Stimulated activated CD4-positive, alpha-beta T cell treated with anti-CD3 and anti-CD28 coated beads, Interleukin-2, amount 100 ng/mL, for 4 hours (primary cell): ENCODE measurements at places on chromosomes 11 and 22.

DNA sequence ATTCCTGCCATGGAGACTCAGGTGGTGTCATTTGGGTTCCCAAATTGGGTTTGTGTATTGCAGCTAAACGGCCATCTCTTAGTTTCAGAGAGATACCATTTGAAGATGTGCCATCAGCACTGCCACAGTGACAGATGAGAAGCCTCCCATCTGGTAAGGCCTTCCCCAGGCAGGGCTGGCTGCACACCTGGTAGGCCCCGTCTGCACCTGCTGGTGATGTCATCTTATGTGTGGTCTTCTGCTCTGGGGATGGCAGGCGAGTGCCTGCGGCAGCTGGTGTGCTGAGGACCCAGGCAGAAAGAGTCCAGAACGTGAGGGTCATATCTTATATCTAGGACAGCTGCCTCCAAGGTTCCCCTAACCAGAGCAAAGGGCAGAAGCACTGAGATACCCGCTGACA, 100.6 kb downstream of the CSNK2A3 start:
- DNase-seq, result no peak

DNA sequence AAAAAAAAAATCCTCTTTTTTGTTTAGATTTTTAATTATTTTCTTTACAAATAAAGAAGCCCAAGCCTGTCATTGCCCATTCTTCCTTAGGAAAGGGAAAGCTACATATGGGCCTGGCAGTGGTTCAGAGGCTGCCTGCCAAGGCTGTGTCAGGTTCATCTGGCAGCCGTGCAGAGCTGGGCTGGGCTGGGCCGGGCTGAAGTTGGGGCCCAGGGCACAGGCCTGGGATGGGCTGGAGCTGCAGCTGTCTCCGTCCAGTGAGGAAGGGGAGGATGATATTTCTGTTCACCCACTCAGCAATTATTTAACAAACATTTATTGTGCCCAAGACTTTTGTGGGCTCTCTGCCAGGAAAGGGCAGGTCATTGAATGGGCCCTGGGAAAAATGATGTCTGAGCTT, 4.6 kb downstream of the PRR5L start:
- no peak for DNase-seq

GRCh38 chr22:36222887-36223450, 16.4 kb downstream of the APOL2 start:
- no peak for DNase-seq

- no peak for DNase-seq
These were observed 8.9 kb downstream of the TAF1D start for GRCh38 chr11:93732237-93732892.

DNA sequence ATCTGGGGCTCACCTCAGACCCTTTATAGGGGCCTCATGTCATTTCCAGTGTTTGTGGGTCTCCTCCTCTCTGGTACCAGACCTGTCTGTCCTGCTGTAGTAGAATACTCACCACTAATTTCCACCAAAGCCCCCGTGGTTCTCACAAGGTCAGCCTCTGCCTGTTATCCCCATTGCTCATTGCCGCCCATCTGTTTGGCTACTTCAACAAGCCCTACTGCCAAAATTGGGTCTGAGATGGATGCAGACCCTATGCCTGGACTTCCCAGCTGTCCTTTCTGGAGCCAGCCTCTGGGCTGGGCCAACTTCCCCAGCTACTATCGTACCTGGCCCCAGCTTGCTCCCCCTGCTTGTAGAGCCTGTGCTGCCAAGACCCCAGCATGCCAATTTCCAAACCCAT, 152.1 kb upstream of the ISX start:
- no peak for DNase-seq

DNA sequence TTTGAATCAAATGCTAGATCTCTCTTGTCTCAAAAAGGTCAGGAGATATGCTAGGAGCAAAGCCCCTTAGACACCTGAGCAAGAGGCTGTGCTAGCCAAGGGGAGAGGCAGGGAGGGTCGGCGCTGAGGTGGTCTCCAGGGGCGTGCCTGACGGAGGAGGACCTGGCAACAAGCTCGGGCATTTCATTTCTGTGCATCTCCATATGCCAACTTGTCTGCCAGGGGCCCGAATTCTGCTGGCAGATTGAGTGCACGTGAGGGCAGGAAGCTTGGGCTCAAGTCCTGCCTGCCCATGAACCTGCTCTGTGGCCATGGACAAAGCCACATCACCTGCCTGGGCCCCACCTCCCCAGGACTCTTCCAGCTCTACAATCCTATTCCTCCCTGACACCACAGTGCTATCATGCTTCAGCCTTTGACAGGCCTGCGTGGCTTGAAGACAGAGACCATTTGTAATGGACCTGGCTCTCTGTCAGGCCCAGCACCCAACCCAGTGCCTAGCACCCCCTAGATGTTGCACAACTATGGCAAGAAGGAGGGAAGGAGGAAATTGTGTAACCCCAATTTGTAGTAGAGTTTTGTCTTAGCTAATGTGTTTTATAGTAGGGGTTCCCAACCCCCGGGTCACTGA, 16.3 kb upstream of the VSIG10L2 start:
- DNase-seq, result no peak

DNA sequence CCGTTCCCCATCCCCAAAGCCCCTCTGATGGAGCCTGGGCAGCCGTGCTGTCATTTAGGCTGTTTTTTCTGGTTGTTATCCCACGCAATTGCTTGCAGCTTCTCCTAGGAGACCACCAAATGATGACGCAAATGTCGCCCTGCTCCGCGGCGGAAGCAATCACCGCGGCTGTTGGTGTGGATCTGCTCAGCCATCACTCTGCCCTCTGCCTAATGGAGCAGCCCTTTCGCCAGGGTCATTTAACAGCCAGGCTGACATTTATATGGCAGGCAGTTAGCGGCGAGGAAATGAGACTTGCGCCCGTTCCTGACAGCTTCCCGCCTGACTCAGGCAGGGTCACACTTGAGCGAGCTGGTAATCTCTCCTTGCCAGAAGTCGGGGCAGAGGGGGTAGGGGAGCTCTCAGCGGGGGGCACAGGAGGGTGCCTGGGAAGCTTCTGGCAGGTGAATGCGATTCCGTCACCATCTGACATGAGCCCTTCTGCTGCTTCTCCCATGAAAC, 97.9 kb upstream of the RTL6 start:
- DNase-seq, result no peak

GRCh38 chr22:49140911-49141665, 686.6 kb downstream of the BRD1 start:
- no peak for DNase-seq

GRCh38 chr11:93969925-93970922, 50.9 kb upstream of the HEPHL1 start:
- DNase-seq, result no peak

GRCh38 chr22:28952857-28953256, 69.5 kb downstream of the ZNRF3 start:
- no peak for DNase-seq

GRCh38 chr11:68057807-68058206, 19.0 kb downstream of the TCIRG1 start:
- DNase-seq, result no peak

DNA sequence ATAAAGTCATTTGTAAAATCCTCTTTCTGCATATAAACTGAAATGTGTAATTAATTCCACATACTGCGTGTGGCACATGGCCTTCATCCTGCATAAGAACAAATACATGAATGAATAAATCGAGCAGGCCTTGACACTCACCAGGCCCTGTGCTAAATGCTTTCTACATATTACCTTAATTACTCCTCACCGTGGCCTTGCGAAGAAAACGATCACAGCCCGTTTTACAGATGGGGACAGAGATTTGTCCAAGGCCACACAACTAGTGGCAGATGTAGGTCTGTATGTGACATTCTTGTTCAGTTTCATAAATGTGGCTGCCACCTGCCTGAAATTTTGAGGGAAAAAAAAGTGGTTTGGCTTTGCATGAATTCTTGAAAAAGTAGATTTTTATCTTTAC, 5.8 kb upstream of the CCND1 start:
- DNase-seq, result no peak

GRCh38 chr11:39569789-39570188, 1889.7 kb downstream of the LRRC4C start:
- no peak for DNase-seq

DNA sequence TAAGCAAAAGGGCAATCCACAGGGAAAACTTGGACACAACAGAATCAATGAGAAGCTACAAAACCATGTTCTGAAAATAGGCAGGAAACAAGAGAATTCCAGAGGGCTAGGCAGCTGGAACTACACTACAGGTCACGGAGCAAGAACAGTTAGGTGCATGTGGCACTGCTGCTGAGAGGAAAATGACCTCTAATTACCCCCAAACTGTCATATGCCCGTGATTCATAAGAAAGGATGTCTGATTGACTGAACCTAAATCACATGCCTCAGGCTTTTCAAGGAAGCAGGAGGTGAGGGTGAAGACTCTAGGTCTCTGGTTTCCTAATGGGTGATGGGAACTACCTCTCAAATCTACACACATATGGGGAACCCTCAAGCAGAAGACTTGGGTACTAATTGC, 17.9 kb upstream of the RRAS2 start:
- DNase-seq, result no peak

DNA sequence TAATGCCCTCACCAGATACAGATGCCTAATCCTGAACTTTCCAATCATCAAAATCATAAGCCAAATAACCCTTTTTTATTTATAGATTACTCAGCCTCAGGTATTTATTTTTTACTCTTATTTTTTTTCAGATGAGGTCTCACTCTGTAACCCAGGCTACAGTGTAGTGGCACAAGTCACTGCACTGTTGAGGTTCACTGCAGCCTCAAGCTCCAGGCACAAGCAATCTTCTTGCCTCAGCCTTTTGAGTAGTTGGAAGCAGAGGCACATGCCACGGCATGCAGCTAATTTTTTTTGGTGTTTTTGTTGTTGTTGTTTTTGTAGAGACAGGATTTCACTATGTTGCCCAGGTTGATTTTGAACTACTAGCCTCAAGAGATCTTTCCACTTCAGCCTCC, 49.5 kb downstream of the TTC28 start:
- no peak for DNase-seq
